Activated CD8-positive, alpha-beta memory T cell treated with anti-CD3 and anti-CD28 coated beads, Interleukin-2, amount 50 U/mL, for 48 hours (primary cell): ENCODE measurements at places on chromosomes 12 and 14.

DNA sequence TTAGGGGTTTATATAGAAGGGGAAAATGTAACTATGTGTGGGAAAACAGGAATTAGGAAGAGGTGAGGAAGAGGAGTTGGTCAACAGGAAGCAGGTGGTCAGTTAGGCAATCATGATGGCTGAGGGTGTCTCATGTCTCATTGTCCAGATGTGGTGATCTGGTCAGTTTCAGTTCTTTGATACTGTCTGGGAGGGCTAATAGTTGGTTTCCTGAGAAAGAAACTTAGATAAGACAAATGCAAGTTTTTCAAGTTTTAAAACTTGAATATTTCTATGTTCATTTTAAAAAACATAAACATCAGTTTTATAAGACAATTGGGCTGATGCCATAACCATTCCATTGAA, 1121.8 kb upstream of the USP15 start:
- no peak for DNase-seq

GRCh38 chr12:112936927-112937326, 1.3 kb upstream of the OAS3 start:
- no peak for DNase-seq

- DNase-seq, result no peak
Observed at GRCh38 chr12:124413401-124413800, 118.5 kb downstream of the RFLNA start.

DNA sequence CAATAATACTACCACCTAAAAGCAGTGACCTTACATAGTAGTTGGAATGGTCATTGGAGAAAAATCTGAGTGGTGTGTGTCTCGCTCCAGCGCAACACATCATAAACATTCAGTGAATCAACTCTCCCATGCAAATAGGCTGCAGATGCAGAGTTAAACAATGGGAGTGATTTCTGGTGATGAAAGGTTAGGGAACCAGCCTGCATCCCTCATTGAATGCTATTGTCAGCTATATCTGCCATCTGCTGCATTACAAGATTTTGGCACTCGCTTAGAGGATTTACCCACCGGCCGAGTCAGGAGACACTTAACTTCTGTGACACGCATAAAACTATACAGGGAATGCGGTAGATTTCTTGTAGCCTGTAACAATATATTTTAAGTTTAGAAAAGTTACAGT, 900.9 kb downstream of the FLRT2 start:
- no peak for DNase-seq

- no peak for DNase-seq
Observed at GRCh38 chr12:89072294-89073026, 279.8 kb downstream of the DUSP6 start.

DNA sequence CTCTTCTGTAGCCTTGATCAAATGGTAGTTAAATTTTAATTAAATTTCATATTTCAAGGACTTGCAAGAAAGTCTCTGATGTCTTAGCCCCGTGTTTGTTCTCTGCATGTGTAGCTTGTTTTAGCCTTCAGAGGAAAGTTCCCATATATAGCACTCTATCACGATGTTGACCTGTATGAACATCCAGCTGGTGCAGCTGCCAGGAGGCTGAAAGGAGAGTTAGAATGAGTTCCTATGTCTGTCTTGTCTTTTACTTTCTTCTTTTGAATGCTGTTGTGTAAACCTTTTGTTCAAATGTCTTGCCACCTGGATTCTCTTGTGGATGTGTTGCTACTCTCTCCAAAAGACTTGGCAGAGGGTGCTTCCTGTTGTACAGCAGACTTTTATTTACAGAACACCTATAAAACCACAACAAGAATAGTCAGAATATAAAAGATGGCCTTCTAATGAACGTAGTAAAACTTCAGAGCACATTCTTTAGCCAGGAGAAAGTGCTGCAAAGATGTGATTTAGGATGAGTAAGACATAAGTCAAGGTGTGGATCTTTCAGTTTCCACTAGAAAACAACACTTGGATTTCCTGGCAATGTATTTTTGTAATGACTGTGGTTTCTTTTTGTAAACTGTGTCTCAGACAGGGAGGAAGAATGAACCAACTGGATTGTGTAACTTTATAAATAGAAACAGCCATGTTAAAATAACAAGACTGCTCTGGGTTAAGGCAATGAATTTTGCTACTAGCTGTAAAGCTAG, 17.2 kb downstream of the NAV3 start:
- no peak for DNase-seq

- DNase-seq, result peak; percentile 41
Observed at GRCh38 chr14:102196039-102196901, 56.6 kb downstream of the WDR20 start.

DNA sequence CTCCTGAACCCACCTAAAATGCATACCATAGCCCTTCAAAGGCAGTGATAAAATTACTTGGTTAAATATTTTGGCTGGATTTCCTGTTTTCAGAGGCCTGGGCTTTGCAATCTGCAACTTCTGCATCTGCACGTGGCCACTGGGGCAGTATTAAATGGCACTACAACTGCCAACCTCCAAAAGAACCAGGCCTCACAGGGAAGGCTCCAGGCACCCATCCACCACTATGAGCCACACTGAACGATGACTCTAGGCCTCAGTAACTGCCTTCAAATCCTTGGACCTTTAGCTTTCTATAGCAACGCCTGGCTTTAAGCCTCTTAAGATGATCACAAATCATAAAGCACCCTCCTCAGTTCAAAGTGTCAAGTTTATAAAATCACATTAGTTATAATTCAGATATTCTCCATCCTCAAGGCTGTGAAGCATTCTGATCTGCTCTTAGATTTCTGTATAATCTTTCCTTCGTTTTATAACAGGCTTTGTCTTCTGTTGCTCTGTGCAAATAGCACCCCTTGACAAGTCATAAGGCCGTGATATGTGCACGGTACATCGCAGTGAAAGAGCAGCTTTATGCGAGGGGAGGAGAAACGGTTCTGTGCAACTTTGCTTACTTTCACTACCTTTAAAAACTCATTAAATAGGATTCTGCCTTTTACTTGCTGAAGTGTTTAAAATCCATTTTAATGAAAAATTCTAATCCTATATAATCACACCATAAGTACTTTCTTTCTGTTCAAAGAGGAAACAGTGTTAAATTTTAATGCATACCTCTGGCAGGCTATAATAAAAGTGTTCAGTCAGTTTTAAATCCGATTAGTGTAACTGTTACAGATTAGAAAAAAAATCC, 196.4 kb upstream of the G2E3 start:
- no peak for DNase-seq

DNA sequence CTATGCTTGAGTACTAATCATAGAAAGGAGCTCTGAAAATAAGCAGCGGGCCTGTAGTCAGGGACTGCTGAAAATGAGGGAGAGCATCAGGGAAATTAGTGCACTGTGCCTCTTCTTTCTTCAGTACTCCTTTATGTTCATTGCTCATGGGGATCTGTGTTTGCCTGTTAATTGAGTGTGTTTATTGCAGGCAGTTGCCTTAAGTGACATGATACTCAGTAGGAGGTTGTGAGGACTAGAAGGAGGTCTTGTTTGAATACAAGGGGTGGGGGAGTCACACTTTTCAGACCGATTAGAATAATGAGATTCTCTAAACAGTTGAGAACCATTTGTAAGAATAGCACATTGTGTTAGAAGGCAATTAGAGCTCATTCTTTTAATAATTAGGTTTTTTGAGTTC, 102.6 kb upstream of the SLCO1C1 start:
- DNase-seq, result no peak

GRCh38 chr12:123041042-123041531, 60.6 kb downstream of the ARL6IP4 start:
- no peak for DNase-seq

DNA sequence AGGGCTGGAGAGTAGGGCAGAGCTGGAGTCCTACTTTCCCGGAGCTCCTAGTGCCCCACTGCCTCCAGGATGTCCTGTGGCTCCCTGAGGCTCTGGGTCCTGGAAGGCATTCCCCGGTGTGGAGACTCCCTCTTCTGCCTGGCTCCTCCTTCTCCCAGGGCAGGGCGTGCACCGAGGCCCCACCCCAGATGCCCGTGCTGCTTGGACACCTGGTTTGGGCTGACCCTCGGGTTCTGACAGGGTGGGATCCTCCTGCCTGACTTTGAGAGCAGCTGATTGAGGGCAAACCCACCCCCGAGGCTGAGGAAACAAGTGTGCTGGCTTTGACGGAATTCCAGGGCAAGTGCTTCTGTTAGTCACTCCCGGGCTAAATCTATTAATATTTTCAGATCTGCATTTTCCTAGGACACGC, 15.4 kb downstream of the TEAD4 start:
- DNase-seq, result no peak

DNA sequence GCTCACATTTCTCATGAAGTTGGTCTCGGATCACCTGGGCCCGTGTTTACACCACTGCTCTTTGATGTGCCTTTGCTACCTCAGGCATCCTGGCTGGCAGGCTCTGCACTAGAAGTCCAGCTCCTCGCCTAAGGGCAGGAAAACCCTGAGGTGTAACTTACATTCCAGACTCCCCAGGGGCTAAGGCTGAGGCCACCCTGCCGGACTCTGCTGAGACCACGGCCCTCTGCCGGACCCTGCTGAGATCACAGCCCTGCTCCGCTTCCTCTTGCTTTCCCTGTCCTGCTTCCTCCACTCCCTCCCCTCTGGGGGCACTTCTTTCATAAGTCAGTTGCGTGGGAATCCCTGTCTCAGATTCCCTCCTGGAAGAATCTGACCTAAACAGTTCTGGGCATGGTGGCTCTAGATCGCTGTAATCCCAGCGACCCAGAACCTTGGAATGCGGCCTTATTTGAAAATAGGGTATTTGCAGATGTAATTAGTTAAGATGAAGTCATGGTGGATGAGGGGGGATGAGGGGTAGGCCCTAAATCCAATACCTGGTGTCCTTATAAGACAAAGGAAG, 17.2 kb downstream of the RILPL1 start:
- no peak for DNase-seq

DNA sequence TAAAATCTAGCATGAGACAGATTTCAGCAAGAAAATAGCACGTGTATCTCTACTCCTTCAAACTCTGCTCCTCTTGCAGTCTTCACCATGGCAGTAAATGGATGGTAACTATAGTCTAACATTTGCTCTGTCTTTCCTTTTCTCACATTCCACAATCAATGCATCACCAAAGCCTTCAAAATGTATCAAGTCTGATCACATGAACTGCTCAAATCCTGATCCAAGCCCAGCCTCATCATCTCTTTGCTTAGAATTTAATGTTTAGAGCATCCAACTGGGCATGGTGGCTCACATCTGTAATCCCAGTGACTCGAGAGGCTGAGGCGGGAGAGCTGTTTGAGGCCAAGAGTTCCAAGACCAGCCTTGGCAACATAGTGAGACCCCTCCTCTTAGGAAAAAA, 45.9 kb downstream of the CDK17 start:
- DNase-seq, result no peak

DNA sequence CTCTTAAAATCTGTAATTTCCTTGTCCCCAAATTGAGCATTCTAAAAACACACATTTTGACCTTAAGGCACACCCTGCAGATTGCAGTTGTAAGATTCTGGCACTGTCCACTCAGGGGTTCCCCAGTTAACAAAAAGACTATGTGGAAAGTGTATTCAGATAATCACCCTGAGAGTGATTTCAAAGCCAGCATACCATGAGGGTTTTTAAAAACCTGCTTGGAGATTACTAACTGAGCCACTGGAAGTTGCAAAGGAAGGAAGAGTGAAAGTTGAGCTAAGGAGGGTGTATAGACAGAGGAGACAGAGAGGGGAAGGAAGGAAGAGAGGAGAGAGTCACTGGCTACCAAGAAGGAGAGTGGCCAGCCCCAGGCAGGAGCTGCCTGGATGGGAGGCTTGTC, 82.6 kb downstream of the EML1 start:
- no peak for DNase-seq
